ENCODE measurements at places on chromosomes 1 and 21.

- no peak for DNase-seq
These were observed 198.7 kb upstream of the PBX1 start for GRCh38 chr1:164360265-164360664.

DNA sequence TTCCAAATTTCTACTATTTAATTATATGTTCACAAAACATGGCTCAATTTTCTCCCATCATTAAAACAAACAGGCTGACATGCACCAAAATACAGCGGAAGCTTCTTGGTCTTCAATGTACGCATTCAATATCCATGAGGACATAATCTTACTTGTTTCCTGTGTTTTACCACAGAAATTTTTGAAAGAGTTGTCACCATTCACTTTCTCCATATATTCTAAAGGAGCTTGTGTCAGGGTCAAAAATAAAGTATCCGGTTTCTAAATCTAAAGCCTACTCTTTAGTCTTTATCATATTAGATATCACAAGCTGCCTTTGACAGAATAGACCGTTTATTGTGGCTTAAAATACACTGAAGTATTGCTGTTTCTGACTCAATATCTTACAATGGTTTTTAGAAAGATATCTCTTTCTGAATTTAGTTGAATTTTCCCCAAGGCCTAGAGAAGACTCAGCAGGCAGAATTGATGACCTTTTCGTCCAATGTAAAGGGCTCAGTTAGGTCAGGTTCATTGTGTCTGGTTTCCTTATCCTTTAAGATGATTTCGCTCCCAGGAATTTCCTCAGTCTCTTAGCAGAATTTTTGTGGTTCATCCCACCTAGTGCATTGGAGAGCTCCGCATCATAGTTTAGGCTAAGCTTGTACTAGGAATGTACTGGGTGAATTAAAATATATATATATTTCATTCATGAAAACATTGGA lies 717.2 kb downstream of the NCAM2 start:
- DNase-seq, result no peak

- no peak for DNase-seq
These were observed 7.5 kb upstream of the G0S2 start for GRCh38 chr1:209667708-209668107.

GRCh38 chr1:36095760-36096405 lies 7.2 kb downstream of the ADPRS start:
- DNase-seq, result no peak

DNA sequence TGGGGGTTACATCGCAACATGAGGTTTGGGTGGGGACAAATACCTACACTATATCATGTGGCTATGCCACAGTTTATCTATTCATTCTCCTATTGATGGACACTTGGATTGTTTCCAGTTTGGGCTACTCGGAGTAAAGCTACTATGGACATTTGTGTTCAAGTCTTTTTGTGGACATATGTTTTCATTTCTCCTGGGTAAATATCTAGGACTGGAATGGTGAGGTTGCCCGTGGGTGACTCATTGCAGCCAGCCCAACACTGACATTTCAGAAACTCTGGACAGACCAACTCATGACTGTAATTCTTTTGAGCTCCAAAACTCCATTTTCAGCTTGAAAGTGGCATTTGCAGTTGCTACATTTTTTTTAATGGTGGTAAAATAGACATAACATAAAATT lies 82.7 kb downstream of the KAZN start:
- no peak for DNase-seq

DNA sequence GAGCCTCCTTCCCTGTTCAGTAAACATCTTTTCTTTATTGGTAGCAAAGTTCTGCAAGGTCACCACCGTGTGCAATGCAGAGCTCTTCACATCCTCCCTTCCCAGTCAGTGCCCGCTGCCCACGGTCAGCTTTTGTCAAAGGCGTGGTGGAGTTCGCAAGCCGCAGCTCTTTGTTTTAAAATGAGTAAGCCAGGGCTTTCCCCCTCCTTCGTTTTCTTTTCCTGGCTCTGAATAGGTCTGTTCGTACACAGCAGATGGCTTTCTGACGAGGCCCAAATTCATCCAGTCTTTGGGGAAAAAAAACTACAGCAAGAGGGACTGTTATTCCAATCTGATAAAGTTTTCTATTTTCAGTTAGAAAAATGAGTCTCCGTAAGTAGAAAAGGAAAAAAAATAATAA lies 153.2 kb downstream of the LRIG2 start:
- DNase-seq, result no peak

DNA sequence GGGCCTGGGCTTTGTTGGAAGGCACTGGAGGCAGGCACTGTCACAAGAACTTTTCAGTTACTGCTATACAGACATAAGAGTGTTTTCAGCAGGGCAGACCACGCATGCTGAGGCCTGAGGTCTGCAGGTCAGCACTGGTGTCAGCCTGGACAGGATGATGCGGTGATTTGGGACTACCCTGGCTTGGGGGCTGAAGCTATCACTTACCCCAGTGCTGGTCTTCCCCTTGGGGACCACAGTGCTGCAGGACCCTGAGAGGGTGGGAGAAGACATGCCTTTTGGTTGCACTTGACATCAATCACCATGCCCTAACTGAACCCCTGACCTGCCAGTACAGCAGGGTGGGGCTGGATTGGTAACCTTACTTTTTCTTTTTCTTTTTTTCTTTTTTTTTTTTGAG lies 9.2 kb downstream of the DMRTB1 start:
- DNase-seq, result no peak

- no peak for DNase-seq
These were observed 22.8 kb downstream of the C2CD2 start for GRCh38 chr21:41931041-41931451.

- DNase-seq, result no peak
These were observed 142.3 kb downstream of the VPS13D start for GRCh38 chr1:12372180-12372579.

DNA sequence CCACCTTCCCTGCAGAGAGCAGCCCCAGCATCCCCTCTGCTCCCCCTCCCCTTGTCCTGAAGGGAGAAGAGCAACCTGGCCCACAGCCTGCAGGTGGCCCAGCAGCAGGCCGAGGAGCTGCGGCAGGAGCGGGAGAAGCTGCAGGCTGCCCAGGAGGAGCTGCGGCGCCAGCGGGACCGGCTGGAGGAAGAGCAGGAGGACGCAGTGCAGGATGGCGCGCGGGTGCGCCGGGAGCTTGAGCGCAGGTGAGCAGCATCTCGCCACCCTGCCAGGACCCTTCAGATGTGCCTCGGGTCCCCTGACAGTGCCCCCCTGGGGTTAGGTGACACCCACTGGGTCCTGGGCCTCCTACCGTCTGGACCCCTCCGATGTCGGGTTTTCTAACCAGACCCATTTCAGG lies 22.3 kb downstream of the CROCC start:
- DNase-seq, result no peak

DNA sequence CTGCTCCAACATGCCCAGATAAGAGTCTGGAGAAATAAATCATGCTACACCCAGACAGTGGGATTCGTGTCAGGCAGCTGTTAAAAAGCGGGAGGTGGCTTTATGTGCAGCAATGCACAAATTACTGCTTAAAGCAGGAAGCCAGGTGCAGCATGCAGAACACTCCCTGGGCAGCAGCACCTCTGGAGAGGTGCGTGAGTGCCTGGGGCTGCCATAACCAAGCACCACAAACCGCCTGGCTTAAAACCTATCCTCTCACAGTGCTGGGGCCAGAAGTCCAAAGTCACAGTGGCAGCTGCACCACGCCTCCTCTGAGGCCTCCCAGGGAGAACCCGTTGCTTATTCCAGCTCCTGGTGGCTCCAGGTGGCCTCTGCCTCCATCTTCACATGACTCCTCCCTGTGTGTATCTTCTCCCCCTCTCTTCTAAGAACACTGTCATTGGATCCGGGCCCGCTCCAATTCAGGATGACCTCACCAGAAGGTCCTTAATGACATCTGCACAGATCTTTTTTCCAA lies 115.6 kb downstream of the SIK1 start:
- DNase-seq, result no peak

- DNase-seq, result no peak
These were observed 30.1 kb downstream of the CDCA8 start for GRCh38 chr1:37722181-37723071.

- no peak for DNase-seq
These were observed 95.0 kb downstream of the TEX35 start for GRCh38 chr1:178607718-178608408.

DNA sequence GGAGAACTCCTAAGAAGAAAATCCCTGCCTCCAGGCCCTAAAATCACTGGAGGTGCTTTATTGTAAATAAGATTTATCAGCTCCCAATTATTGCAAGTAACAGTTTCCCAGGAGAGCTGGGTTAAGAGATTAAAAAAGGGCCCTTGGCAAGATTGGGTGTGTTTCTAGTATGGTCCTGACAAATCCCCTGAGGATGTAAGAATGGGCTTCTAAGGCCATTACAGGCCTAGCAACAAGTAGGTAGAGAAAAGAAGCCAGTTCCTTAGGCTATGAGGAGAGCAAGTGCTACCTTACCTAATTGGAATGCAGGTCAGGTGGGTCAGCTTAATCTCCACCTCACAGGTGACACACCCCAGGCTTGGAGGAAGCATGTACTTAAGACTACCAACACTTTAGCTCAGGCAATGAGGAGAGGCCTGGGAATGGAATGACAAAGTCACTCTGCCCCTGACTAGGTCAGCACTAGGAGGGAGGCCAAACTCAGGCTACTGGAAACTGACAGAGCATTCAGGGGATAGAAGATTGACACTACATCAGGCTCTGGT lies 6.8 kb upstream of the OTUD7B start:
- DNase-seq, result no peak

DNA sequence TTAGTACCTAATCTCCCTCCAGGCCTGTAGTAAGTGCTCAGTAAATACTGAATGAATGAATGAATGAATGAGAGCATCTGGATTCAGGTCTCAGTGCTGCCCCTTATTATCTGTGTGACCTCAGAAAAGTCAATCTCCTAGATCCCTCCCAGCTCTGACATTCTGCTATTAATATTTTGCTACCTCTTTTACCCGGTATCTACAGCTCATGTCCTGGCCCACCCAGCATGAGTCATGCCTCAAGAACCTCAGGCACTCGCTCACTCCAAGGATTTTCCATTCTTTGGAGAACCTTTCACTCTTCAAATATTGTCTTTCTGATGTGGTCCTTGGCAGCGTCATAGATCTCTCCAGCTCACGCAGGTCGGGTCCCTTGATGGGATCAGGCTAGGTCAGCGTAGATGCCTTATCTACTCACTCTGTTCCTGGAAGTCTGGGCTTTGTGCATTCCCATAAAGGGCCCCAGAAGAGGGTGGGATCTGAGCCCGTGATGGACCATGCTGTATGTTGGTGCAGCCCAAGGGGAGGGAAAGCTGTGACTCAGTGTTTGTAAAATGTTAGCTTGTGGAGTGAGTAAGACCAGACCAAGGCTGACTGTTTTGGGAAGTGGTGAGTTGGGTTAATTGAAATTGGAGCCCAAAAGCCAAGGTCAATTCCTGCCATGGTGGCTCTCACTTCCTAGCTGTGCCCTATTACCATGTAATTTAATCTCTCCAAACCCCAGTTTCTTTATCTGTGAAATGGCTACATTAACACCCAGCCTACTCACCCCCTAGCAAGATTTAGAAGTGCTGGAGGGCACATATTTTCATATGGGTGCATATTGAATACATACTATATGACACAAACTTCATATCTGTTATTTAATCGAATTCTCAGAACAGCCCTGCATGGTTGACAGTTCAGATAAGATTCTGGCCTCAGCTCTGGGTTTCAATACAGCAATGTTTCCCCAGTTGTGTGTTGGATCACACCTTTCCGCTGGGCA lies 214.1 kb upstream of the USP24 start:
- no peak for DNase-seq

GRCh38 chr1:15538771-15539170 lies 12.1 kb downstream of the DNAJC16 start:
- no peak for DNase-seq

DNA sequence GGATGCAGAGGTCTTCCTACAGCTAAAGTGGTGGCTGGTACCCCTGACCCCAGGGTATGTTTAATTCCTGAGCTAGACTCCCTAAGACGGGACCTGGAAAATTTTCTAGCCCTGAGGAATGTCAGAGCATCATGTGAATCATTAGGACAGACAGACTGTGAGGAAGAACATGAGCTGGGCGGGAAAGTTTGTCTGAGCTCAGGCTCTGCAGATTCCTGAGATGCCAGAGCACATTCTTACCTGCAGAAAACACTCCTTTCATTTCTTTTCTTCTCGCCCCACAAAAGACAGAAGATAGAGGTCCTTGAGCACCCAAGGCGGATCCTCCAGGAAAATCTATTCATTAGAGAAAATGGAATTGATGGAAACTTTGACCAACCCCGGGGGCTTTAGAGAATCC lies 6.5 kb downstream of the CAPN2 start:
- no peak for DNase-seq

- DNase-seq, result no peak
These were observed 98.6 kb upstream of the PPP2R5A start for GRCh38 chr1:212186427-212187207.

GRCh38 chr1:59057211-59057694 lies 239.6 kb upstream of the FGGY start:
- DNase-seq, result no peak

DNA sequence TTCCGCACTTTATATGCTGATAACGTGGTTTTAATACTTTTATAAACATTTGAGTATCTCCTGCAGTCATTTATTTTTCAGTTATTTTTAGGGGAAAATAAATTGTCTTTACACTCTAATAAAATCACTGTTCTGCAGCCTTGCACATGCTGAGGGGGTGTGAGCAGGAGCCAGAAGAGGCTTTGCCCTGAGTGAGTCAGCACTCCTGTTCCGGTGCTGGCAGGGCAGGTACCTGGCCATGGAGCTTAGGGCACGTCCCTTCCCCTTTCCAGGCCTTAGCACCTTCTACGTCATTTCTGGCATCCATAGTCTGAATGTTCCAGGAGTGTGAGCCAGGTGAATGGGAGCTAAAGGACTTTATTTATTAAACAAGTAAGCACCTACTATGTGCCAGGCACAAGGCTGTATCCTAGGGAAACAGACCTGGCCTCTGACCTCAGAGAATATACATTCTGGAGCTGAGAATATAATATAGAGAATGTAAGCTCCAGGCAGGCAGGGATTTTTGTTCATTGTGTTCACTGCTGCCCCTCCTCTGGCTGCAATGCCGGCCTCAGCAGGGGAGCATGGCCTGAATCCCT lies 402.9 kb downstream of the PTPRU start:
- no peak for DNase-seq

- no peak for DNase-seq
These were observed 11.2 kb upstream of the PAX7 start for GRCh38 chr1:18619467-18619835.

DNA sequence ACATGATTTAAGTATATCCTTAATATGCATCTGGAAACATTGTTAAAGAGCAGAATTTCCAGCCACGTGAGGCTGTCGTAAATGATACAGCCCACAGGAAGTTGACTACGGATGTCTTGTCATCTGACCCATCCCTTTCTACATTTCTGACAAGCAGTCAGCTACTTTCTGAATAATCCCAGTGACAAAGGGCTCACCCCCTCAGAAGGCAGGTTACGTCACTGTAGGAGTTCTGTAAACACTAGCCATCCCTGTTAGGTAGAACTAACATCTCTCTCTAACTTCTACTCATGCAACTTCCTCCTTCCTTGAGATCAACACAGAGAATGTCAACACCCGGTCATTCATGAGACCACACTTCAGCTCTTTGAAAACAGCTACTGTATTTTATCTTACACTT lies 259.2 kb downstream of the GREM2 start:
- no peak for DNase-seq
